ENCODE measurements at places on chromosomes 1 and 21. TPM values are rescaled to one million over a fixed set of nuclear protein-coding genes. Genes with fewer than 3 reads are reported as not detected.

Gene IL10
- polyA plus RNA-seq, result not detected

Gene TMPRSS2
- polyA plus RNA-seq, result 11.0 TPM

Gene AIM2
- 0.28 TPM for polyA plus RNA-seq

Gene MARK1
- polyA plus RNA-seq, result 5.5 TPM

Gene COL8A2
- 2.4 TPM for polyA plus RNA-seq

Gene TXLNA
- 31.3 TPM for polyA plus RNA-seq

Gene TFF1
- polyA plus RNA-seq, result not detected

Gene FCN3
- polyA plus RNA-seq, result 0.35 TPM

Gene OR2T11
- polyA plus RNA-seq, result not detected

Gene PCP4L1
- polyA plus RNA-seq, result 0.41 TPM

Gene CFAP74
- 0.09 TPM for polyA plus RNA-seq

Gene DENND2C
- 0.96 TPM for polyA plus RNA-seq

Gene FCAMR
- not detected for polyA plus RNA-seq

GRCh38 chr1:92478393-92478792, 8.3 kb downstream of the GFI1 start:
- no peak for DNase-seq

- no peak for DNase-seq
Measured at GRCh38 chr1:40309374-40310128, 7.5 kb downstream of the COL9A2 start.

DNA sequence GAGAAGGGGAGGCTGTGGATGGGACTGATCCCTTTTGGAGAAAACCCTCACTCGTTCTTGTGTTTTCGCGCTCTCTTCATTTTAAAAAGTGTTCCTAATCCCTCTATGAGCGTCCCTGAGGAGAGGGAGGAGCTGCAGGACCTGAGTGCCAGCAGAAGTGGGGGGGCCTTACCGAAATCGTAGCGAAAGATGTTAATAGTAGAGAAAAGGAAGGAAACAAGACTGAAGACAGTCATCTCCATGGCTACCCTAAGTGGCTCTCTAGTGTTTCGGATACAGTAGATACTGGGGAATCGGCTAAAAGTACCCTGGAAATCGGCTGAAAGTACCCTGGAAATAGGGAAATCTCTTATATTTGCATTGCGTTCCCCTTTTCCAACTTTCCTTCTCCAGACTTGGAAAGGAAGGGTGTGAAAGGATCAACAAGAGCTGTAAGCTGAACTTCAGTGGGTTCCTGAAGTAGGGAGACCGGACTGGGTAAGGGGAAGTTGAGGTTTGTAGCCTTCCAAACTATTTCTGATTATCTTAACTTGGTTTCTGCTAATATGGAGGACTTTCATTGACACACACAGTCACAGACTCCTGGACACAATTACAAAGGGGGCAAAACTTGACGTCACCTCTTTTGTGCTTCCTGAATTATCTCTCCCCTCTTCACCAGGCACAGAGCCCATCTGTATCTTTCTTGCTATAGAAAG, 486 bp upstream of the DSTYK start:
- no peak for DNase-seq

DNA sequence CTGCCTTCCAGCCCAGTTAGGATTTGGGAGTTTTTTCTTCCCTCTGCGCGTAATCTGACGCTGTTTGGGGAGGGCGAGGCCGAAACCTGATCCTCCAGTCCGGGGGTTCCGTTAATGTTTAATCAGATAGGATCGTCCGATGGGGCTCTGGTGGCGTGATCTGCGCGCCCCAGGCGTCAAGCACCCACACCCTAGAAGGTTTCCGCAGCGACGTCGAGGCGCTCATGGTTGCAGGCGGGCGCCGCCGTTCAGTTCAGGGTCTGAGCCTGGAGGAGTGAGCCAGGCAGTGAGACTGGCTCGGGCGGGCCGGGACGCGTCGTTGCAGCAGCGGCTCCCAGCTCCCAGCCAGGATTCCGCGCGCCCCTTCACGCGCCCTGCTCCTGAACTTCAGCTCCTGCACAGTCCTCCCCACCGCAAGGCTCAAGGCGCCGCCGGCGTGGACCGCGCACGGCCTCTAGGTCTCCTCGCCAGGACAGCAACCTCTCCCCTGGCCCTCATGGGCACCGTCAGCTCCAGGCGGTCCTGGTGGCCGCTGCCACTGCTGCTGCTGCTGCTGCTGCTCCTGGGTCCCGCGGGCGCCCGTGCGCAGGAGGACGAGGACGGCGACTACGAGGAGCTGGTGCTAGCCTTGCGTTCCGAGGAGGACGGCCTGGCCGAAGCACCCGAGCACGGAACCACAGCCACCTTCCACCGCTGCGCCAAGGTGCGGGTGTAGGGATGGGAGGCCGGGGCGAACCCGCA, at the start of gene PCSK9:
TSS of gene PCSK9 (plus strand) at position 207 of the 741 bp plus-strand sequence. CDS start at position 497, 290 bp downstream.
- DNase-seq, result no peak

GRCh38 chr21:16676391-16676790, 836.5 kb upstream of the CXADR start:
- no peak for DNase-seq

DNA sequence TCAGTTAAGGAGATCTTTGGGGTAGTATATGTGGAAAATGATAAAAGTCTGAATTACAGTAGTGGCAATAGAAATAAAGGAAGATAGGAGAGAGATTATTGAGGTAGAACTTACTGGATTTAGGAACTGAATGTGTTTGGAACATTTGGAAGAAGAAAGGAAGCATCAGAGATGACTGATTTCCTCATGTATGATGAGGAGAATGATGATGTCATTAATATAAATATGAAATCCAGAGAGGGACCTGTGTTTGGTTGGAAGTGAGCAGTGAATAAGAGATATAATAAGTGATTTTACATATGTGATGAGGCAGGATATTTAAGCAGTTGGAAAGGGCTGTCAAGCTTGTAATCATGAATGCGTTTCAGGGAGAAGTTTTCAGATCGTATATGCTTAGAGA, 86.3 kb downstream of the SYT14 start:
- no peak for DNase-seq

DNA sequence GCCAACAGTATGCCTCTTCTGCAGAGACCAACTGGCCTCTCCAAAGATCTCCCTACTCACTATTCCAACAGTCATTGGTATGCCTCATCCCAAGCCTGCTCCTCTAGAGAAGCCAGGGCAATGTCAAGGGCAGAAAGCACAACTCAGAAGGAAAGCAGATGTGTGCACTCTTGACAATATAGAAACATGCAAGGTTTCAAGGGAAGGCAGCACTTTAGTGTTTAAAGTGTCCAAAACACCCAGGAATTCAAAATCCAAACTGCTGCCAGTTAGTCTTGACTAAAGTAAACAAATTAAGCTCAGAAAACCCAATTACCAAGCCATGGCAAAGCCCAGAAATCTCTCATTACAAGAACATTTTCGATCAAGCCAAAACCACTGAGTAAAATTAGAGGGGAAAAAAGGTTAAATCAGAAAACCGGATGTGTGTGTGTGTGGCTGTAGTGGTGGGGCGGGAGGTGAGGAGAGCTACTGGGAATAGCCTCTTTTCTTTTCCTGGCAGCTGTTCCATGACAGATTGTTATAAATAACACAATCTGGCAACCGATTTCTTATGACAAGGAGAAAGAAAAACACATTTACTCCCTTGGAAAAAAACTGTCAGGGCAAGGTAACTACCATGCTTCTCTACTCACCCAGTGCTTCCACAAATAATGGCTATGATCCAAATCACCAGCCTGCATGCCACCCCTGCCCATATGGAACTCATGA, 39.2 kb downstream of the EIF2B3 start:
- DNase-seq, result no peak

- DNase-seq, result no peak
Measured at GRCh38 chr1:94118013-94118412, 2.9 kb downstream of the ABCA4 start.

DNA sequence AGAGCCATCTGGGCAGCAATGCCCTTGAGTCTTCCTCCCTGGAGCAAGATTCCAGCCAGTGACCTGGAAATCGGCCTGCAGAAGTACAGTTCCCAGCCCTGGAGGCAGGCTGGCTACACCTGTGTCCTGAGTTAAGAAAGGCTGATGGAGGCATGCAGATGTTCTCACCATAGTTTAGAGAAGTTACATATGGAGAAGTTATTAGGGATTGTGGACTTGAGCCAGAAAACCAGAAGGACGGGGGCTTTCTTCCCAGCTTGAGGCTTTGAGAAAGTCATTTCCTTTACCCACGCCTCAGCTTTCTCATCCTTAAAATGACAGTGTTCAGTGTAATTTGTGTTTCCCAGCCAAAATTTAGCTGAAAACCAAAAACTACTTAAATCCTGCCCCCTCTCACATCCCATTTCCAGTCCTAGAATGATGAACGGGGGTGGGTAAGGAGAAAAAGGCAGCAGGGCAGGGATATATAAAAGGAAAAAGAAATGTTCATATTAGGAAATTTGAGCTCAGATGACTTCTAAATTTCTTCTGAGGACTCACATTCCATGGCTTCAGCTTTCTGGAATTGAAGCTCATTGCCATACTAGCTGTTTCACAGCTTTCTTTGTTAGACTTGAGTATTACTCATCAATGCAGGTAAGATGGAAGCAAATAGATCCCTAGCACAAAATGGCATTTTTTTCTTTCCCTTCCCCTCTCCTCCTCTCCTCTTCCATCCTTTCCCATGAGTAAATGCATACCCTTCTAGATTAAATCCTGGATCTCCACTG, 14.4 kb upstream of the C8B start:
- no peak for DNase-seq

DNA sequence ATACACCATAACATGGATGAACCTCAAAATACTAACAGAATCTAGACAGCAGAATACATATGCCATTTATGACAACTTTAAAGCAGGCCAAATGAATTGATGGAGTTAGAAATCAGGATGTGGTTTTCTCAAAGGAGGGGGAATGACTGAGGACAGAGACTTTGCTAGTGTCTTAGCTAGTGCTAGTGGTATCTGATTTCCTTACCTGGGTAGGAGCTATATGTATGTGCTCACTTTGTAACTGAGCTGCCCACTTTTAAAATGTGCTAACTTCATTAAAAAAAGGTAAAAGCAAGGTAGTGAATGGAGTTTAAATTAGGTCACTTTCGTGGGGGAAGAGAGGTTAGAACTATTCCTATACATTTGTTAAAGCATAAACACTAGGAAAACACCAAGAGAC, 2.6 kb downstream of the GTF2B start:
- no peak for DNase-seq

DNA sequence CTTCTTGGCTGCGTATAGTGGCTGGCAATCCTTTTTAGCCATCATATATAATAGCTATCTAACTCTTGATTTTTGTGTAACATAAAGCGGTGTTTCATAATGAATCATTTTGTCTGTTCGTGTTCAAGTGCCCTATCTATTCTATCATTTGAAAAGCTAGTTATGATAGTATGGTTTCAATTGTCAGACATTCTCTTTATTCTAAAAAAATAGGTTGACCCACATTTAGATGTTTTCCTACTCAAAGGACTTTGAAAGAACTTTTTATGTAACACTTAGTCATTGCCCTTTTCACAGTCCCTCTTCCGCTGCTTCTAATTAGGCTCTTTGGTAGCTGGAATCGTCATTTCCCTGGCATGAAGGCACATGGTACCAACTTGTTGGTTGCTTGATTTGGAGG, 272.2 kb upstream of the B3GALT2 start:
- DNase-seq, result no peak

GRCh38 chr1:116879478-116880133, 30.1 kb upstream of the PTGFRN start:
- no peak for DNase-seq

GRCh38 chr1:189496768-189497167, 980.9 kb downstream of the BRINP3 start:
- no peak for DNase-seq

DNA sequence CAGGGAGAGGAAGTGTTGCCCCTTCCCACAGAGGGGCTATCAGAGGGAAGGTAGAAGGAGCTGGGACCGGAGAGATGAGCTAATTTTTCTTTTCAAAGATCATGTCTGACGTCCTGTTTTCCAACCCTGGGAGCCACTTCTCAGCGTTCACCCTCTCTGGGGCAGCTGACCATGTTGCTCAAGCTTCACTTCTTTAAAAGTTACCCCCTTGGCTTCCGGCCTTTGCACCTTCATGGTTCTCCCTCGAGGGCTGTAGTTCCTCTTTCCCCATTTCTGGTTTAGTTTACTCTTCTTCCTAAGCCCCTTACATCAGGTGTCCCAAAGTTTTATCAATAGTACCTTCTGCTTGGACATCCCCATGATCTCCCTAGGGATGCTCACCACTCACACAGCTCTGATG, 23.8 kb upstream of the CSF1 start:
- DNase-seq, result no peak

- DNase-seq, result no peak
Measured at GRCh38 chr1:54883349-54884102, 3.5 kb downstream of the DHCR24 start.

GRCh38 chr21:37593015-37593414, 226.4 kb downstream of the DYRK1A start:
- DNase-seq, result peak; percentile 90

- DNase-seq, result no peak
Measured at GRCh38 chr1:7679873-7680206, 91.3 kb upstream of the VAMP3 start.

DNA sequence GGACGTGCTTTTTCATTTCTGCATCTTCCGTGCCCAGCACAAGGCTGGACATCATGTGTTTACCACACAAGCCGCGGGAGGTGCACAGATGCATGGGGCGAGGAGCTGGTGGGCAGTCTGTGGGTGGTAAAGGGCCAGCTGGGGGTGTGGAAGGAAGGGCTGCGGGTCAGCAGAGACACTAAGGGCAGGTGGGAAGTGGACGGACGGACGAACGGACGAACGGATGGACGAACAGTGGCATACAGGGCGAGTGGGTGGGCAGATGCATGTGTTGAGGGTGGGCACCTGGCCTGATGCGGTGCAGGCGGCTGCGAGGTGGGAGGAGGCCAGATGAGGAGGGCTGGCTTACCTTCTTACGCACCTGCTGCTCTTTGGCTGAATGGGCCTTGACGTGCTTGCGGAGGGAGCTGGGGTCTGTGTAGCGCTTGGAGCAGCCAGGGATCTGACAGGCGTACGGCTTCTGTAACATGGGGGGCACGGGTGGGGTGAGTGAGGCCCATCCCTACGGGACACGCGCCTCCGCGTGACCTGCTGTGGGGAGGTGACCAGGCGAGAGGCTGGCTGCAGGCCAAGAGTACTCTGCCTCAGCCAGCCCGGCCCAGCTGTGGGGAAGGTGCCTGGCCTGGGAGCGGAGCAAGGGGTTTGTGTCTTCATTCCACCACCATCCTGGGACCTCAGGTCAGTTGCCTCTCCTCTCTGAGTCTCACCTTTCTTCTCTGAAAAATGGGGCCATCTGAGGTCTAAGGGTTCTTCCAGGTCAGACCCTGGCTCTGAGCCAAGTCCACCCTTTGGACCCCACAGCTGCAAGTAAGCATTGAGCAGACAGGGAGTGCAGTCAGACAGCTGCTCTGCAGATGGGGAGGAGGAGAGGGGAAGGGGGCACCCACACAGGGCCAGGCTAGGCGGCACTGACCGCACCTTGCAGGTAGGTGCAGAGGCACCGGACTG, 65.5 kb downstream of the DMRTB1 start:
- no peak for DNase-seq

GRCh38 chr1:180928331-180929230, 15.9 kb downstream of the KIAA1614 start:
- DNase-seq, result no peak

- DNase-seq, result no peak
Measured at GRCh38 chr1:7589774-7590425, 181.2 kb upstream of the VAMP3 start.
